ENCODE measurements at places on chromosomes 2 and 18.

- peak; percentile 46 for DNase-seq
Measured at GRCh38 chr18:49898421-49898820, 85.1 kb upstream of the ACAA2 start.

GRCh38 chr2:233350708-233351107 lies 3.6 kb upstream of the DGKD start:
- DNase-seq: no peak

GRCh38 chr2:145654746-145655145 lies 1134.8 kb upstream of the ZEB2 start:
- no peak for DNase-seq

- no peak for DNase-seq
Measured at GRCh38 chr2:224849264-224849663, 133.1 kb upstream of the CCDC195 start.

- DNase-seq: no peak
Measured at GRCh38 chr2:61255580-61256437, 93.8 kb downstream of the C2orf74 start.

- DNase-seq: no peak
Measured at GRCh38 chr2:196403471-196403870, 232.1 kb upstream of the STK17B start.

DNA sequence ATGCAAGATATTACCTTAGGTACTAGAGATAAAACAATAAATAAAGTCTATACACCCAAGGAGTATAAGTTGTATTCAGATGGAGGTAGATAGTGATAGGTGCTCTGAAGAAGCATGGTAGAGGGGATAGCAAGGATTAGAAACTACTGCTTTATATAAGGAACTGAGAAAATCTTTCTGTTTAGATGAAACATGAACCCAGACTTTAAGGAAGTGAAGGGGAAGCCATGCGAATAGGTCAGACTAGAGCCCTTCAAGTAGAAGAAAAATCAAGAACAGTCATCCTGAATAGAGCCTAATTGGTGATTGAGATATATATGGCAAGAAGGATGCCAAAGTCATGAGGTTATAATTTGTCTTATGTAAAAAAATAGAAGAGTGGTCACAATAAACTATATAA lies 900.1 kb downstream of the MBD2 start:
- DNase-seq: no peak

DNA sequence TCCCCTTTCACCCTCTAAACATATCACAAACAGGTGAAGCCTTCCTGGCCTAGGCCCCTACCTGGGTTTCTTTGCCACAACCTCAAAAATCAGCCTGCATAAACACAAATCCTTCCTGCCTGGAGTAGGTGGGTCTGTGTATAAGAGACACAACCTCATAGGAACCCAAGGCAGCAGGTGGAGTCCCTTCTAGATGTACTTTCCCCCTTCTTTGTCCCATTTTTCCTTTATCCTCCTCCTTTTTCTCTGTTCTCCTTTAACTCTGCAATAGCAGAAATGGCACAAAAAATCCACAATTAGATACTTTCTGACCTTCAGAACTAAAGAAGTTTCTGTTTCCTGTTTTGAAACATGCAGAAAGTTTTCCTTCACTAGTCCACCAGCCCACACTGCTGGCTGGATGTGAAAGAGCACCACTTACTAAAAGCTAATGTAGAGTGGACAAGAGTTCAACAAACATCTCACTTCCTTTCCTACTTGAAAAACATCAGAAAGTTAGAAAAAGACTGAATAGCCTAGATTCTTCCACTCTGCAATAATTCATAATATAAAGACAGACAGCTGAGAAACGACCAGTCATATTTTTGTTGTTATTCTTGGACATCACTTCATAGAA lies 11.2 kb downstream of the SLC40A1 start:
- no peak for DNase-seq

DNA sequence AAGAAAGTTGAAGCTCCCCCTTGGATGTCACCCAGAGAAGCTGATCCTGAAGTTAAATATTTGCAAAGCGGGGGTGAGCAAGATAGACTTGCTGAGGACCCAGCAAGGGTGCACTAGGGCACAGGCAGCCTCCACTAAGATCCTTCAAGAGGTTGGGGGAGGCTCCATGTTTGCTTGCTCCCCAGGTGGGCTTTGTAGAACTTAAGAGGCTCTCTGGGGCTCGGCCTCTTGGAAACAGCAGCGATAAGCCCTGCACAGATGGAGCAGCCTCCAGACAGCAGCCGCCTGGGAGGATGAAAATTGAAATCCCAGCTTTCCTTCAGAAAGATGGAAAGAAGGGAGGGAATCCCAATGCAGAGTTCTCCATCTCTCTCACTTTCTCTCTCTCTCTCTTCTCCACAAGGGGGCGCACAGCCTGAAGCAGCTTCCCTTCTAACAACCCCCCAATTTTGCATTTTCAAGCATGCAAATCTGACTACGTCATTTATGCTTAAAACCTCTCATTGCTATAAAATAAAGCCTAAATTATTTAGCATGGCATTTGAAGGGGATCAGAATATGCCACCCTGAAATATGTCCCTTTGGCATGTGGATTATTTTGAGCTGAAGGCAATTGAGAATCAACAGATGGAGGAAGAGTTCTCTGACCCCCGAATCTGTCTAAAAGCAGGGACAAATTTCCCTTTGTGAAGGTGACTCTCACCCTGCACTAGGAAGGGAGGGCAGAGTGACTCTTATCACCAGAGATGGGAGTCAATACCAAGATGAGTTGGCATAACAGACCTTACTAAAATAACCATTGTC lies 185.7 kb upstream of the KLHL29 start:
- no peak for DNase-seq

- DNase-seq: no peak
Measured at GRCh38 chr2:15031745-15032240, 399.3 kb downstream of the LRATD1 start.

DNA sequence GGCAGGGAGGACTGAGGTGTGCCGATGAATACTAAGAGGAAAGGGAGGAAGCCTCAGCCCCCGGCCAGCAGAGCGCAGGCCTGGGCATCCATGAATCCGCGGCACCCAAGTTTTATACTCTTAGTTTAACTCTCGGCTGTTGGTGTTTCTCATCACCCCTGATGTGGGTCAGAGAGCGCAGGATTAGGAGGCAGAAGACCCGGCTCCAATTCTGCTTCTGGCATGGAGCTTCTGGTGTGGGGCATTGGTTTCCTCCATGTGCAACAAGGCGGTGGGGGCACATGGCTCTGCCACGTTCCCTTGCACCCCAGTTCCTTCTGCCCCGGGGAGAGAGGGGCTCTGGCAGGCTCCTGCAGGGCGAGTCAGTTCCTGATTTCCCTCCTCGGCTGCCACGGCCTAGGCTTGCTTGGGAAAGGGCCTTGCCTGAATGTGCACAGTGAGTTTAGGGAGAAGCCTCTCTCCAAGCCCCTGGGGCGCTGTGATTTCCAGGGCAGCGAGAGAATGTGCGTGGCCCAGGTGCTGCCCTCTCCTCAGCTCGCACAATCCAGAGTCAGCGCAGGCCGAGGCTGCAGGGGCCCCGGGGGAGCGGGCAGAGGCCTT lies 36.2 kb upstream of the DNMT3A start:
- DNase-seq: no peak
